ENCODE measurements at places on chromosomes 13 and 19.

DNA sequence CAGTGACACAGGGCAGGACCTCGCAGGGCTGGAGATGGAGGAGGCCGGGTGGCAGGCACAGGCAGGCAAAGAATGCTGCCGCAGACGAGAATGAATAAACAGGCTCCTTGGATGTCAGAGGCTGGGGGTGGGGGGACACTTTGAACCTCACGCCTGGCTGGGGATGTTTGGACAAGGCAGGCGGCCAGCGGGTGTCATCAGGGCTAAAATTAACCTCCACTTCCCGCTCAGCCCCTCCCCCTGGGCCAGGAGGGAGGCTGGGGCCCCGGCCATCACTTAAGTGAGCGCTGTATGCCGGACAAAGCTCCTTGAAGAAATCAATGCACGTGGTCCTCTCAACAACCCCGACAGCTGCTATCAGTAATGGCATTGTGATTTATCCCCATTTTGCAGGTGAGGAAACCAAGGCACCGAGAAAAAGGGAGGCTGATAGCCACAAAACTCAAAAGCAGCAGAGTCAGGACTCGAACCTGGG is 10.3 kb upstream of the FUT5 start:
- DNase-seq, result no peak

GRCh38 chr13:29817604-29818378 is 32.6 kb downstream of the UBL3 start:
- no peak for DNase-seq

DNA sequence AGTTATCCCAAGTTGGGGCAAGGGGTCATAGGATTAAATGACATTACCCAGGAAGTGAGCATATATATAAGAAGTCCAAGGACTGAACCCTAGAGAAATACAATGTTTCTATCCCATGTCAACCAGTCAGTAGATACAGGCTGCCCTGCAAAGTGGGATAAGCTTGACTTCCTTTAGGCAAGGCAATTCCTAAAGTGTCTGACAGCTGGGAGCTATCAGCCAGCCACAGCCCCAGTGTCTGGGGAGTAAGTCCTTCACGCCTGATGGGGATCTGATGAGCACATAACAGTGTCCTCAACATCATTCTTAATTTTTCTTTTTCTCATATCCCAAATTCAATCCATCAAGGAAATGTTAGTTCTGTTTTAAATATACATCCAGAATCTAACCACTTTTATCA is 54.1 kb downstream of the DNAJC15 start:
- DNase-seq, result no peak

- no peak for DNase-seq
These were observed 13.2 kb downstream of the CLEC4G start for GRCh38 chr19:7718668-7719067.

DNA sequence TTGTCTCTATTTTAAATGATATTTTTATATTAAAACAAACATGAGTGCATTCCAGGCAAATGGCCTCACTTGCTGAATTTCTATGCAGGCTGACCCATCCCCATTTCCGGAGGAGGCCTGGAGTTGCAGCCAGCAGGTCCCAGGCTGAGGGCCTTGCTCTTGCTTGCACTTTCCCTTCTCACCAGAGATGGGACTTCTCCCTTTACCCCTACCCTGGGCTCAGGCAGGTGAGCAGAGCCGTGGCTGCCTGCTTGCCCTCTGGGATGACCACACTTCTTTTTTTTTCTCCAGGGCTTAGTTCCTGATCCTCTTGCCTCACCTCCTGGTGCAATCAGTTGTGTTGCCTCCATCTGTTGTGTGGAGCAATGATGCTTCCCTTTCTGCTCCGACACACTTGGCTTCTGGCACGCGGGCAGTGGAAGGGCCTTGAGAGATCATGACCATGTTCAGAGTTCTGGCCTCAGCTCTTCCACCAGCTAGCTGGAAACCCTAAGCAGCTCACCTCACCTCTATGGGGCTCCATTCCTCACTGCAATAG is 11.1 kb upstream of the OLFM4 start:
- no peak for DNase-seq

- DNase-seq, result no peak
These were observed 149.1 kb downstream of the KLF12 start for GRCh38 chr13:73984949-73985691.

- peak; percentile 52 for DNase-seq
These were observed 250.3 kb upstream of the ATXN8OS start for GRCh38 chr13:69857183-69857821.

DNA sequence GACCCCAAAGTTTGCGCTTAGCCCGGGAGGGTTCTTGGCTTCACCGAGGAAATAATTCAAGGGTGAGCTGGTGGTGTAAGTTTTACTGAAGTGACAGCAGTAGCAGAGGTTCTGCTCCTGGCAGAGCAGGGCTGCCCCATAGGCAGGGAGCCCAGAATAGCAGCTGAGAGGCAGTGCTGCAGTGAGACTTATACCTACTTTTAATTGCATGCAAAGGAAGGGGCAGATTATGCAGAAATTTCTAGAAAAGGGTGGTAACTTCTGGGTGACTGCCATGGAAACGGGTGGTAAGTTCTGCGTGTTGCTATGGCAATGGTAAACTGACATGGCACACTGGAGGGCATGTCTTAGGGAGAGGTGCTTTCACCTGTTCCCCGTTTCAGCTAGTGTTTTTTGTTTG is 17.5 kb upstream of the CAMSAP3 start:
- DNase-seq, result no peak

GRCh38 chr19:55493052-55493644 is 4.9 kb downstream of the SSC5D start:
- DNase-seq, result no peak

Measured in K562 (cell line).